Pulmonary artery endothelial cell (primary cell): ENCODE measurements at places on chromosomes 1 and 21.

DNA sequence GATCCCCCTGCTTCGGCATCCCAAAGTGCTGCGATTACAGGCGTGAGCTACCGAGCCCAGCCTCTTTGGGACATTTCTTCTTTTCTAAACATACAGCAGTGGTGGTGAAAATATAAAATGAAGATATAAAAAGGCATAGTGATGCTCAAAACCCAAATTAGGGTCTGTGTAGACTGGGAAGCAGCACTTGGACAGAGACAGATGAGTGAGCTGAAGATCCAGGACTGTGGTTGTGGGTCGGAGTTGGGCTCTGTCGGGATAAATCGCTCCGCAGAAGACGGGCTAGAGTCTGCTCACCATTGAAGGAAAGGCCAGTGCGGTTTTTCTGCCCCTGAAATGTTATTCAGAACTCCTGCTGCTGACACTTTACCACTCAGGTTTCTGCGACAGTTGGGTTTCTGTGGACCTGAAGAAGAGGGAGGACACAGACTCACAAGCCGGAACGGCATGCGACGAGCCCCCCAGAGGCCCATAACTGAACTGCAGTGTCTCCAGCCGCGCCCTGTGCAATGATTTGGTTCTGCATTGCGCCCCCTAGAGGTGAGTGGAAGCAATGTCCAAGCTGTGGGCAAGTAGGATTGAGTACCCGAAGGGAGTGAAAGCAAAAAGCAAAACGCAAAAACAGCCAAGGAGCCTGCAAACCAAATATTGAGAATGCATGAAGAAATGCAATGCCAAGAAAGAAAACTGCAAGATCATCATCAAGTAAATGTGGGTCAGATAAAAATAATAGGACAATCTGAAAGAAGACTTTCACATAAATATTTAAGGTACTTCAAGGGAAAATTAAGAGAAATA, 66.6 kb downstream of the GABPA start:
- DNase-seq, result peak; percentile 57

- no peak for DNase-seq
Measured at GRCh38 chr1:115051850-115052249, 22.2 kb downstream of the TSHB start.

- no peak for DNase-seq
Measured at GRCh38 chr1:174761335-174761734, 238.4 kb upstream of the CACYBP start.

DNA sequence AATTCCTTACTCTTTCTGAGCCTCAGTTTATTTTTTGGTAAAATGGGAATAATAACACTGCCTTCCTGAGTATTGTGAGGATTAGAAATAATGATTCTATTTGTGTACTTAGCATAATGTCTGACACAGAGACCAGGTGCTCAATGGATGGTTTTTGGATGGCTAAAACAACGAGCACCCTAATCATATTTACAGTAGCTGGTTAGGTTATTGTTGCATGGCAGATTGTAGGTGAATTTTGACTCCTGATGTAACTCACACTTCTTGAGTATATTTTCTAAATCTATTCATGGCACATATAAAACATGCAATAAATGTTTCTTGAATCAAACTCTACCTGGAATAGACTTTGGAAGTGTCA, 11.9 kb upstream of the DUSP10 start:
- DNase-seq, result no peak

DNA sequence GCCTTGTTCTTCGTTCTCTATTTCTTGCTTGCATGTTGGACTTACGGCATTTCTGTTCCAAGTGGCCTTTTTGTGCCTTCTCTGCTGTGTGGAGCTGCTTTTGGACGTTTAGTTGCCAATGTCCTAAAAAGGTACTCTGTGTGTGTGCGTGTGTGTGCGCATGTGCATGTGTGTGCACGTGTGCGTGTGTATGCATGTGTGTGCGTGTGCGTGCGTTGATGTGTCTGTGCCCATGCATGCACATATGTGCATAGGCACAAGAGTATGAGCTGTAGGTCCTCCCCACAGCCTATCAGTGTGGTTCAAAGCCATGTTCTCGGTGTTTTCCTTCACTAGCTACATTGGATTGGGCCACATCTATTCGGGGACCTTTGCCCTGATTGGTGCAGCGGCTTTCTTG, 13.7 kb downstream of the NPPA start:
- DNase-seq, result no peak

DNA sequence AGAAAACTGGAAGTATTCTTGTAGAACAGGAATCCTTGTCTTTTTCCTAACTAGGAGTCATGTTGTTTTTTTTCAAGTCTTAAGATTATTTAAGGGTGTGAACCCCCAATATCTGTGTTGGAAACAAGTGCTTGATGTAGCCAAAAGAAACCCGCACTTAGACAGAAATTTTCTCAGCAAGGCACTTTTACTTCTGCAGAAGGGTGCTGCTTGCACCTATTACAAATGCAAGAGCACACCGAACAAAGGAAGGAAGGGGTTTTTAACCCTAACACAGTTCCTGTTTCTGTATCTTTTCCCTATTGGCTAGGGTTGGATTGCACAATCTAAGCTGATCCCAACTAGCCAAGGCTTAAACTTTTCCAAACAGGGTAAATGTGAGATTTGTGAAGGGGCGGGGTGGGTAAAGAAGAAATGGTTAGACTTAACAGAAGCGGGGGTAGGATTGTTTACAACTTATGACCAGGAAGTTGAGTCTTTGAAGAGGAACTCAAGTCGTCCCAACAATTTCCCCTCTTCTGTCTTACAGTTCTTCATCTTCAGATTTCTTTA, 75.1 kb downstream of the ZFYVE9 start:
- DNase-seq, result no peak

GRCh38 chr1:220243947-220244346, 28.3 kb downstream of the RAB3GAP2 start:
- no peak for DNase-seq

- no peak for DNase-seq
Measured at GRCh38 chr1:198933515-198934222, 294.8 kb downstream of the PTPRC start.

- no peak for DNase-seq
Measured at GRCh38 chr1:240743705-240744104, 131.8 kb upstream of the GREM2 start.

DNA sequence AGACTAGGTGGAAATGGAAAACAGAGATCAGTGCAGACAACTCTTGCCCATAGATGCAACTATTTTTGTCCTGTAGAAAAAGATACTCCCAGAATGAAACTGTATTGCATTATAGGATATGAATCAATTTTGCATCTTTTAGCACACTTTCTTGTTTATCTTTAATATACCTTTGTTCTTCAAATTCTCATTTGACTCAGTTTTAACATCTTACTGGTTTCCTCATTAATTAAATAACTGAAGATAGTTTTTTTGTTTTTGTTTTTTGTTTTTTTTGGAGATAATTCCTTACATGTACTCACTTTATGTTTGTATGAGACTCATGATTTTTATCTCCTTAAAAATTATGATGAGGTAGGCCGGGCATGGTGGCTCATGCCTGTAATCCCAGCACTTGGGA, 10.9 kb upstream of the CAMTA1 start:
- no peak for DNase-seq
